ENCODE measurements at places on chromosomes 4 and X.

DNA sequence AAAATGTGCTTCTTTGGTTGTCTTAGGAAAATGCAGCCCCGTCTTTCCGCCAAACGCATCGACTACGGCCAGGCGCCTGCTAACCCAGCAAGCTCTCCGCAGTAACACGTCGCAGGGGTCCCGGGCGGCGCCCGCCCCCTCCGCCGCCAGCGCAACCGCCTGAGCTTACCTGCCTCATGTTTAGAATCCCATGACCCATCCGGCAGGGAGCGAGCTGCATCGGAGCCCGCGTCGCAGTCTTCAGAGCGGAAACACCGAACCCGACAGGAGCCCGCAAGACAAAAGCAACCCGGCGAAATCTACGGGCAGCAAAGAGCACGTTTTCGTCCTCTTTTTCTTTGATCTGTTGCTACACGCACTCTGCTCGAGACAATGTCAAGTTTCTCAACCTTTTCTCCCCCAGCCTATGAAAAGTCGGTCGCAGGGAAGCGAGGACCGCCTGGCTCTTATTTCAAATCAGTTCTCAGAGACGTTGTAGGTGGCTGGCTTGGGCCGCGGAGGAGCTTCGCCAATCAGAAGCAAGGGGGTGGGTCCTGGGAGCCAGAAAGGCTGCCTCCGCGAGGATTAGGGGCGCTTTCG is at the start of gene MID1:
MID1 (minus strand) TSS at position 465 of the 579 bp plus-strand sequence. CDS start 53,038 bp downstream, outside the sequence.
- DNase-seq: no peak

DNA sequence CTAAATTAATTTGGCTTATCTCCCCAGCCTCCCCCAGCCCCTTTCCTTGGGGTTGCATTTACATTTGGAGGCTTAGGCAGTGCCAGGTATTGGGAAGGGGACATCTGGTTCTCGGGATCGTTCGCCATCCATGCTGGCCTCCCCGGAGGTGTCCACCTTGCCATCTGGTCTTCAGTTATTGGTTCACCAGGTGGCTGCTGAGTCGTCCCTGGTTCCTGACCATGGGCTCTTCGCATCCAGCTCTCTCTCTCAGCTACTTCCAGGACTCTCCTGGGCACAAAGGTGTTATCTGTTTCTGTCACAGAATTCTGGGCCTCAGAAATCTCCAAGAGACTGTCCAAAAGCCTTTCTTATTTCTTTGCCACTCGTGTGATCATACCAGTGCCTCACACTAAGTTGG is 75.4 kb upstream of the SCOC start:
- no peak for DNase-seq

- DNase-seq: no peak
Measured at GRCh38 chrX:107146670-107147069, 28.0 kb upstream of the RBM41 start.

- DNase-seq: no peak
Measured at GRCh38 chr4:8340781-8341241, 71.3 kb downstream of the HTRA3 start.

Measured in activated CD8-positive, alpha-beta memory T cell treated with anti-CD3 and anti-CD28 coated beads for 1 hour (primary cell).